Activated CD8-positive, alpha-beta memory T cell treated with anti-CD3 and anti-CD28 coated beads for 4 hours (primary cell): ENCODE measurements at places on chromosomes 2 and 18.

- no peak for DNase-seq
Measured at GRCh38 chr2:163675388-163675787, 60.4 kb downstream of the FIGN start.

DNA sequence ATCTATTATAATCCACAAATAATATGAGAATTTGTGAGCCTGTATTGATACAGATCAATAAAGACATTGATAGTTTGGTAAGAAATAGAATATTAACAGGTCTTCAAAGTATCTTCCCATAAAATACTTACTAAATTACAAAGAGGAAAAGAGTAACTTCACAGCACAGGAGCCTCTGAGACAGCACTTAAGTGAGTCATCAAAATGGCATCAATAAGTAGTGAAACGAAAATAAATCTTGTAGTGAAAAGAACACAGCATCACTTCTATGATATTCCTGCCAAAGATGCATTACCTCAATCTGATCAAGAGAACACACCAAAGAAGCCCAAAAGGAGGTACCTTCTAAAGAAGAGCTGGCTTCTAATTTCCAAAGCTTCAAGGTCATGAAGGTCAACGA is 116.4 kb downstream of the CBLN2 start:
- DNase-seq: no peak

DNA sequence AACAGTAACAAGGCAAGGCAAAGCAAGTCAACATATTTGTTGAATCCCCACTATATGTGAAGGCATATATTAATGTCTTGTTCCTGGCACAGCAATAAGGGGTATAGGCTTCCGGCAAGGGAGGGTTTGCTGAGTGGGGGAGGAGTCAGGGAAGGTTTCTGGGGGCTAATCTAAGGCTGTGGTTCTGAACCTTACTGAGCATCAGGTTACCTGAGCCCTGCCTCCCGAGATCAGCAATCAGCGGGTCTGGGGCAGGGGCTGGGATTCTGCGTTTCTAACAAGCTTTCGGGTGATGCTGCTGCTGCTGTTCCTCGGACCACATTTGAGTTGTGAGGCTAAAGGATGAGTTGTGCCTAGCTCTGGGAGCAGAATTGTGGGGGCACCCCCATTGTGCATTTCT is 401.7 kb upstream of the SPRED2 start:
- DNase-seq: no peak

DNA sequence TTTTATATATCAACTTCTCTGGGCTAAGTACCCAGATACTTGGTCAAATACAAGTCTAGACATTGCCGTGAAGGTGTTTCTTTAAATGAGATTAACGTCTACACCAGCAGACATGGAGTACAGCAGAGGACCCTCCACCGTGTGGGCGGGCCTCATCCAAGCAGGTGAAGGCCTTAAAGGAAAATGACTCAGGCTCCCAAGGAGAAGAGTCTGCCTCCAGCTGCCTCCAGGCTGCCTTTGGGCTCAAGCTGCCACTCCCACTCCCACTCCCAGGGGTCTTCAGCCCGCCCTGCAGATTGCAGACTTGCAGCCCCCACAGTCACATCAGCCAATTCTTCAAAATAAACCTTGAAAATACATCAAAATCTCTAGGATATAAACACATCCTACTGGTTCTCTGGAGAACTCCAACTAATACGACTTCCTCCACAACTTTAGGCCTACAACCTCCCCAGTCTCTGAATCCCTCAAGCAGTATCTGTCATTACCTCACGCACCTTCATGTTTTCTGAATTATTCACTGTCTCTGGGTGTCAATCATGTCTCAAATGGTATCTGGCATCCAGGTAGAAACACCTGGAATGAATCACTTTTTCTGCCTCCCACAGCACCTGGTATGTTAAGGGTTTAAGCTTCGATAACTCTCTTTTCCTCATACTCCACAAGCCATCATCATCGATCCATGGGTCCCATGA is 6.9 kb downstream of the ITGB1BP1 start:
- no peak for DNase-seq

DNA sequence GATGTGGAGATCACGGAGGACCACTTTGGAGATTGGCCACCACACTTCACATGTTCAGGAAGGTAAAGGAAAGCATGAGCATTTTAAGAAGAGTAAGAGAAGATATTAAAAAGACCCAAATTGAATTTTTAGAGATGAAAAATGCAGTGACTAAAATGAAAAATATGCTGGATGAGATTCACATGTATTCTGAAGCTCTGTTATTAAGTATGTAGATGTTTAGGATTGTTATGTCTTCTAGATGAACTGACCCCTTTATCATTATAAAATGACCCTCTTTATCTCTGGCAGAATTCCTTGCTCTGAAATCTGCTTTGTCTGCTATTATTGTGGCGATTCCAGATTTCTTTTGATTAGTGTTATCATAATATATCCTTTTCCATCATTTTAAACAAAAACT is 36.0 kb upstream of the DYNC2LI1 start:
- no peak for DNase-seq

- DNase-seq: no peak
Measured at GRCh38 chr2:120763508-120763907, 27.8 kb downstream of the GLI2 start.

DNA sequence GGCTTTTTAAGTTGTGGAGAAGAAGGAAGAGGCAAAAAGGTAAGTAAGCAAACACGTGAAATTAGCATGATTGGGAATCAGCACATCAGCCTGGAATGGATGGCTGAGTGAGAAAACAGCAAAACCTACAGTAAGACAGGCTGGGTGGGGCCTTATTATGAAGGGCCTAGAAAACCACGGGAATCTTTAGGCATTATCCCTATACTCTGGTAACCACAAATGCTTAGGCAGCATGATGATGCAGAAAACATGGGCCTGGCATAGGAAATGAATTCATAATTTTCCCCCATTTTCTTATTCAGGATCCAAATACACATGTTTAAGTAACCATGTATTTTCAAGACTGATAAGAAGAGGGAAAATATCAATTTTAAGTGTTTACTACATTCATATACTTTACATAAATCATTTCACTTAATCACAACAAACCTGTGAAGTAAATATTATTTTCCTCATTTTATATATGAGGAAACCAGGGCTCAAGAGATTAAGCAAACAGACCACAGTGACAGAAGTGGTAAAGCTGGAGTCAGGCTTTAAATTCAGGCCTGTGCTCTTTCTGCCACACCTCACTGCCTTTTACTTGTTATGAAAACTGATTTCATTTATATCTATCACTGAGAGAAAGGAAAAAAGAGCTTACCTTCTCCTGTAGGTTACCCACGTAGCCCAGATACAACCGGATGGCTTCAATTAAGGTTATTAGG is 4.0 kb downstream of the TMEM17 start:
- DNase-seq: no peak

GRCh38 chr2:169619946-169620345 is 35.8 kb downstream of the PPIG start:
- no peak for DNase-seq

- DNase-seq: no peak
Measured at GRCh38 chr2:200483729-200484198, 26.1 kb downstream of the KCTD18 start.

GRCh38 chr2:99793022-99793421 is 303.2 kb upstream of the REV1 start:
- no peak for DNase-seq
